ENCODE measurements at places on chromosomes 11 and 22.
A peak's percentile ranks its signal among the peaks of the same experiment; 100 is the strongest.

- DNase-seq, result no peak
Observed at GRCh38 chr22:39428597-39429071, 28.2 kb upstream of the MGAT3 start.

DNA sequence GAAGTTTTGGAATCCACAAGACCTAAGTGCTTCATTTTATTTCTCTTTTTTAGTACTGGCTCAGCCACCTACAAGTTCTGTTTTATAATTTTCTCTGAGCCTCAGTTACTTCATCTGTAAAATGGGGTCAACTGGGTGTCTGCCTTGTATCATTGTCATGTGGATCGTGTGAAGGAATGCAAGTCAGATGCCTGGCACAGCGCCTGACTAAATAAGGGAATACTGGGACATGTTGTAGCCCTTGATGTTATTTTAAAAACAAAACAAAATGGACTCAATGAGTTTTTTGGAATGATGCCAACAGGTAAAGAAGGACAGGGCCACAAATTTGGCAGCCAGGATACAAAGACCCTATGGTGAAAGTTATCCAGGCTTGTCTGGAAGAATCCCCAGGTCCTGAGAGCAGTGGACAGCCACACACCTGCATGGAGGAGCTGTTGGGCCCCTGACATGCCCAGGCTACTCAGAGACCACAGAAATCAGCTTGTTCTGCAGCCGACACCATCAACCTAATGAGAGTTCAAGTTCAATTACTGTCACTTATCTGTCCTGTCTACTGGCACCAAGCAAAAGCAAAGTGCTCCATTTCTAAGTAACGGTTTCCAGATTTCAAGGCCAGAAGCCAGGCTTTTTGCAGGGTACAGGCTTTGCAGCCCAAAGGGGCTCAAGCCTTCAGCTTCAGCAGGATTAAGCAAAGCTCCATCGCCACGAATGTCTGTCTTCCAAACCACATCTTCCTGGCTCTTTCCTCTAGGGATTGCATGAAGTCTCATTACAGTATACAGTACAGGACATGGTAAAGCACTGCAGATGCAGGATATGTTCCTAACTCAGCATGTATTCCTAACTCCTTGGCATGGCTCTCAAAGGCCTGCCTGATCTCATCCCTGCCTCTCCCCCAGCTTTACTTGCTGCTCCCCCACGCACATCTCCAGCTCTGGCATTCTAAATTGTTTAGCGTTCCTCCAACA, 18.4 kb downstream of the DKK3 start:
- no peak for DNase-seq

- DNase-seq, result no peak
Observed at GRCh38 chr11:57241353-57241972, 4.4 kb upstream of the APLNR start.

- DNase-seq, result no peak
Observed at GRCh38 chr11:44556735-44557409, 8.6 kb upstream of the CD82 start.

- no peak for DNase-seq
Observed at GRCh38 chr11:96187822-96188221, 155.2 kb downstream of the MAML2 start.

DNA sequence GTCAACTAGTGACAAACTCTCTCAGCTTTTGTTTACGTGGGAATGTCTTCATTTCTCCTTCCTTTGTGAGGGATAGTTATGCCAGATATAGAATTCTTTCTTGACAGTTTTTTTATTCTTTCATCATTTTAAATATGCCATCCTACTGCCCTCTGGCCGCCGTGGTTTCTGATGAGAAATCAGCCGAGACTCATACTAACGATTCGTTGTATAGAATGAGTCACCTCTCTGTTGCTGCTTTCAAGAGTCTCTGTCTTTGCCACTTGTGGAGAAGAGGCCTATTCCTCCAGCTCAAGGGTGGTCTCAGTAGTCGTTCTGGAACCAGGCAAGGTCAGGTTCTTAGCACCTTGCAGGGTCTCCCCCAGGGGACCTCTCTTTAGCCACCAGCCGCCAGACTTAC, 8.0 kb downstream of the MYO7A start:
- DNase-seq, result peak; percentile 38

GRCh38 chr22:20967697-20968211, 699 bp downstream of the AIFM3 start:
- DNase-seq, result no peak

GRCh38 chr11:47010179-47010578, 73.6 kb downstream of the CSTPP1 start:
- DNase-seq, result no peak

DNA sequence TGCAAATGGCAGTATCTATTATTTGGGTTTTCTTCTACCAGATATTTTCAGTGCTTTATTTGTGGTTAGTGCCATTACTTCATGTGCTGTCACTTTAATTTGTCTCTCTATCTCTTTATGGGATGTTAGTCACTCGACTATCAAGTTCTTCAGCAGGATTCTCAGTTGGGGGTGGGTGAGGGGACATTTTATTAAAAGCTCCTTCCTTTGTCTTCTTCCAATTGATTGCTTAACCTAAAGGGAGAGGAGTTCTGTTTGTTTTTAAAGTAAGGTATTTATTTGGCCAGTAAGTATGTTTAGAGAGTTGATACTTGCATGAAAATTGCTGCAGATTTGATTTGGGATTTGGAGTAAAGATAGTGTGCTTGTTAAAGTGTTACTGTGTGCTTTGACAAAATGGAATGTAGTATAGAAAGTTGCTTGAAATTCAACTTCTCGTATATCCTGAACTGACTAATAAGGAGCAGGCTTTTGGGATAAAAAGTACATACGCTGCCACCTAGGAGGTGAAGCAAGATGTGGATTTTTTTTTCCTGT, 10.3 kb downstream of the YAP1 start:
- no peak for DNase-seq

- no peak for DNase-seq
Observed at GRCh38 chr11:65487467-65488272, 11.2 kb upstream of the MALAT1 start.

GRCh38 chr11:13376838-13377237, 86.2 kb downstream of the BTBD10 start:
- DNase-seq, result no peak

- no peak for DNase-seq
Observed at GRCh38 chr22:42623301-42623751, 8.6 kb upstream of the POLDIP3 start.

DNA sequence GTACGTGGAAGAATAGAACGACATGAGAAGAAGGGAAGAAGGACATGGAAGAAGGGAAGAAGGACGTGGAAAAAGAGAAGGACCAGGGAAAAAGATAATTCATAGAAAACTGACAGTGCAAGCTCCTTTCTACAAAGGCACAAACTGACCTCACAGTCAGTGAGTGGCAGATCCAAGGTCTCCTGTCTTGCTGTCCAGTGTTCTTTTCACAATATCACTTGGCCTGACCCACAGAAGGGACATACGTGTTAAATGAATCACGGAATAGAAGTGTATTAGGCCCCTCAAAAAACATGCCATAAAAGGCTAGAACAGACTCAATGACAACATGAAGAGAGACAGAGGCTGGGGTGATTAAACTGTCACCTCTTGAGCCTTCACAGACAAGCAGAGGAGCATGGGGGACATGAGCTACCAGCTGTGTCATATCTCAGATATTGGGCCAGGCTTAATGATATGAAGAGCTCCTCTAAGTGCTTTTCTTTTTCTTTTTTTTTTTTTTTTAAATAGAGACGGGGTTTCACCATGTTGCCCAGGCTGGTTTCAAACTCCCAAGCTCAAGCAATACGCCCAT, 4.6 kb downstream of the ASCC2 start:
- no peak for DNase-seq

- no peak for DNase-seq
Observed at GRCh38 chr11:122422682-122423081, 232.8 kb upstream of the UBASH3B start.

- DNase-seq, result no peak
Observed at GRCh38 chr11:7567311-7567710, 53.5 kb downstream of the PPFIBP2 start.
